Activated T-cell treated with anti-CD3 and anti-CD28 coated beads for 48 hours (primary cell): ENCODE measurements at places on chromosomes 2 and 18.

DNA sequence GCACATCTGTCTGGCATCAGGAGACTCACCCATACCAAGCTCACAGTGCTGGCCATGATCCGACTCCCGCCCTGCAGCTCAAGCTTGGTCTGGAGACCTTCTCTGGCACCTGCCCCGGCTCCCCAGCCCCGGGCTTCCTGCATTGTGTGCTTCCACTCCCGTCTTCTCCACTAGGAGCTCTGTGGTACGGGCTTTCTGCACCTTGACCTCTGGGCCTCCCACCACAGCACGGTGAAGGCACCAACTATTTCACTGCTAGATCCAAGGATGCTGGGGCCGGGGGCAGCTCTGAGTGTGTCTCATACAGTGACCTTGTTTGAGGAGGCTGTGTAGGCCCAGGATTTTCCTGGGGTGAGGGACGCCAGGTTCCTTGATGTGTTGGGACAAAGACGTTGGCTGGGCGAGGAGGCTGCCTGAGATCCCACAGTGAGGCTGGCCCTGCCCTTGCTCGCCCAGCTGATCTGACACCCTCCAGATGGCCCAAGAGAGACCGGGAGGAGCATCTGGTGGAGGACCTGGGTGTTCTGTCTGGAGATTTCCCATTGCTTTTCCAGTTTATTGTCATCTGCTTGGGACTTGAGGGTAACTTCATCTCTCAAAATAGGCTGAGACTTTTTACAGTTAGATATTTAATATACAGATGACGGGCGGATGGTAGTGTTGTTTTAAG is 64.0 kb downstream of the HPCAL1 start:
- DNase-seq, result no peak

DNA sequence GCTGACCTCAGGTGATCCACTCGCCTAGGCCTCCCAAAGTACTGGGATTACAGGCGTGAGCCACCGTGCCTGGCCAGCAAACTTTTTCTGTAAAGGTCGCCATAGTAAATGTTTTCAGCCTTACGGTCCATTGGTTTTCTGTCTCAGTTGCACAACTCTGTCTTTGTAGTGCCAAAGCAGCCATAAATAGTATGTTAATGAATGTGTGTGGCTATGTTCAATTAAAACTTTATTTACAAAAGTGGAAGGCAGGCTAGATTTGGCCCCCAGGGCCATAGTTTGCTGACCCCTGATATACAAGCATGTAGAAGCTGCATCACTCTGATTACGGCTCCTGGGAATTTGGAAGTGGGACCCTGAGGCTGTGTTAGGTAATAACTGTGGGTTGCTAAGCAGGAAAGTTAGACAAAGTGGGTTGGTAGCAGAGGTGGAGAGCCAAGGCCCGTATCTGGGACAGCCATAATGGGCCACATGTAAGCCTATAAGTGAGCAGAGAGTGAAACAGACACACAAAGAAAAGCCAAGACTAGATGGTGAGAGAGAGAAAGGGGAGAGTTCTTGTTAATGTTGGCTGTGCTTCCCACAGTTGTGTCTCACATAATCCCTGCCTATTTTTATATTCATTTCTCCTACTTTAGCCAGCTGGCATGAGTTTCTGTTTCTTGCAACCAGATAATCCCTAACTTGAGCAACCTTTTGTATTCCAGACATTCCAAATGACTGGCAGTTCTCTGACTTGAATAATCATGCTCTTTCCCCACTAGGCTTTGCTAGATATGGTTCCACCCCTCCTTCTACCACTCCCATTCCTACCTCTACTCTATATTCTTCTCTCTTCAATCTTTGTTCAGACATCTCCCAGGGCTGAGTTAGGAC is 223.3 kb upstream of the STON1 start:
- DNase-seq, result no peak

GRCh38 chr2:120586507-120587278 is 149.0 kb upstream of the GLI2 start:
- DNase-seq, result no peak

- DNase-seq, result no peak
These were observed 167.8 kb downstream of the CELF4 start for GRCh38 chr18:37397814-37398213.

- no peak for DNase-seq
These were observed 40.4 kb upstream of the NFU1 start for GRCh38 chr2:69477627-69478026.
